ENCODE measurements at places on chromosomes 11 and 22.

GRCh38 chr11:112270551-112271180, 10.0 kb upstream of the PLET1 start:
- DNase-seq, result no peak

DNA sequence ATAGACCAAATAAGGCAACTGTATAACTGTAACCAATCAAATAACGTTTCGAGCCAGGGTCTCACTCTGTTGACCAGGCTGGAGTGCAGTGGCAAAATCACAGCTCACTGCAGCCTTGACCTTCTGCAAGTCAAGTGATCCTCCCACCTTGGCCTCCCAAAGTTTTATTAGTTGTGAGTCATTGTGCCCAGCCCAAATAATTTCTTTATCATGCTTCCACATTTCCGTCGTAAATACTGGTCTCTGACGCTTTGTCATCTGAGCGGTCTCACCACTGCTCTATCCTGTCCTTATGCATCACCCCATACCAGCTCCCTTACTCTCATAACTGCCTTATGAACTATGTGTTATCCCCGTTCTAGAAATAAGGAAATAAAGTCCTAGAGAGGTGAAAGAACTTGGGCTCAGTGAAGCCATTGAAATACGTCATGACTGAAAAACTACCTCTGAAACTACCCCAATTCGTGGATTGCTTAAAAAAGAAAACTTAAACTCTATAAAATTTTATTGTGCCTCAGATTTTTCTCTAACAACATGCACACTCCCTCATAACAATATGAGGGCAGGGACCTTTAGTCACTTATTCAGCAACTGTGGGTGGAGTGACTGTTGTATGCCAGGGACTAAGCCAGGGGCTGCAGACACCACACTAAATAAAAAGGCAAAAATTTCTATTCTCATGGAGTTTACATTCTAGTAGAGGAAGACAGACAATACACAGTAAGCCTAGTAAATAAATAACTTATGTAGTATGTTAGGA, 15.8 kb upstream of the RTN4RL2 start:
- DNase-seq, result peak; percentile 55

GRCh38 chr11:114209904-114210303, 86.3 kb upstream of the NNMT start:
- DNase-seq, result no peak

DNA sequence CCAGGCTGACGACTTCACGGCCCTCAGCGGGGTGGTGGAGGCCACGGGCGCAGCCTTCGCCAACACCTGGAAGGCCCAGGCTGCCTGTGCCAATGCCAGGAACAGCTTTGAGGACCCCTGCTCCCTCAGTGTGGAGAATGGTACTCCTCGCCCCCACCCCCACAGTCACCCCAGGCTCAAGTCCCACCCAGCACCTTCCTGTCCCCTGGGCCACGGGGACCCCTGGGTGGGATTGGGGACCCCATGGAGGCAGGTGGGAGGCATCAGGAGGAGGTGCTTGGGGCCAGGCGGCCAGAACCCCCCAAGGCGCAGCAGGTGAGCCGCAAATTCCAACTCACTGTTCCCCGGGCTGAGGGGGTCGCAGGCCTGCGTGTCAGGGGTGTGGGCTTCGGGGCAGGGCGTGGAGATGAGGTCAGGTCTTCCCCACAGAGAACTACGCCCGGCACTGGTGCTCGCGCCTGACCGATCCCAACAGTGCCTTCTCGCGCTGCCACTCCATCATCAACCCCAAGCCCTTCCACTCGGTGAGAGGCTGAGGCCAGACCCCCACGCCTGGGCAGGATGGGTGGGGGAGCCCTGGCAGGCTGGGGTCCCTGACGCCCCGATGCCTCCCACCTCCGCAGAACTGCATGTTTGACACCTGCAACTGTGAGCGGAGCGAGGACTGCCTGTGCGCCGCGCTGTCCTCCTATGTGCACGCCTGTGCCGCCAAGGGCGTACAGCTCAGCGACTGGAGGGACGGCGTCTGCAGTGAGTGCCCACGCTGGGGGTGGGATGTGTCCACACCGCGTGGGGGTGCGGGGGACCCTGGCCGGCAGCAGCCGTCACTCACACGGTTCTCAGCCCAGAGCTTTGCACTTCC, 9.4 kb downstream of the MUC5B start:
- no peak for DNase-seq

GRCh38 chr11:44557464-44557863, 8.0 kb upstream of the CD82 start:
- DNase-seq, result no peak

DNA sequence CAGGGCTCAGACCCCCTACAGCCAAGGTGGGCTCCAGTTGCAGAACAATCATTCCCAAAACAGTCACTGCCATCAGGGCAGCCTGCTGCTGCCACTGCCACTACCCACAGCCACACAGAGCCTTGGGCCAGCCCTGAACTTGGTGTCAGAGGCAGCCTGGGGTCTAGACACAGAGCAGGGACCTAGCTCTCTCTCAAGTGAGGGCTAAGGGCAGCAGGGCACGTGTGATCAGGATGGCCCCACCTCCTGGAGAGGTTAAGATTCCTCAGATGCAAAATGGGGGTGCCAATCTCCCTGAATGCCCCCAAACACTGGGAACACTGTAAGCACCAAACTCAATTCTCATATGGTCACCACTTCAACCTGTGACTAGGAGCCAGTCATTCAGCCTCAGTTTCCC, 15.6 kb downstream of the CABP7 start:
- DNase-seq, result no peak

DNA sequence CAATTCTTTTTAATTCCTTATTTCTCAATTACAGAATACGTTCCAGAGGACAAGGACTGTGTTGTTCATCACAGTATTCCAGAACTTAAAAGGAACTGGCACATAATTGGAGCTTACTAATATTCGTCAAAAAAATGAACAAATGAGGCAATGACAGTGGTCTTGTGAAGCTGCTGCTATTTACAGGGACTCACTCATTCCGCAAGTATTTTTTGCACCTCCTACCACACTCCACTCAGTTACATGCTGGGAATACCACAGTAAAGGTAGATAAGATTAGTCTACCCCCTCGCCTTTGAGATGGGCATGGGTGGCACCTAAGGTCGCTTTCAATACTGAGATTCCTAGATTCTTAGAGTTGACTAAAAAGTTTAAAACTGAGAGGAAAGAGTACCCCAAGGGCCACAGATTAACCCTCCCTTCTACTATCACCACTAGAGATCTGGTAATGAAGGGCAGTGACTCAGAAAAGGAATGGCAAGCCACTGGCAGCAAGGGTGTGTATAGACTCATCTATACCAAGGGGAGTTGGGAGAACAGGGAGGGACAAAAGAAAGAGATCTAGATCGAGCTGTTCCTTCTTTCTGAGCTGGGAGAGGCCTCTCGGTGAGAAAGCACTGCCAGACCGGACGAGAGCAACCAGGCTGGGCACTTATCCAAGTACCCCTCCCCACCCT, 85.0 kb downstream of the RPL27A start:
- peak; percentile 37 for DNase-seq

GRCh38 chr11:96222102-96222501, 120.9 kb downstream of the MAML2 start:
- DNase-seq, result no peak

DNA sequence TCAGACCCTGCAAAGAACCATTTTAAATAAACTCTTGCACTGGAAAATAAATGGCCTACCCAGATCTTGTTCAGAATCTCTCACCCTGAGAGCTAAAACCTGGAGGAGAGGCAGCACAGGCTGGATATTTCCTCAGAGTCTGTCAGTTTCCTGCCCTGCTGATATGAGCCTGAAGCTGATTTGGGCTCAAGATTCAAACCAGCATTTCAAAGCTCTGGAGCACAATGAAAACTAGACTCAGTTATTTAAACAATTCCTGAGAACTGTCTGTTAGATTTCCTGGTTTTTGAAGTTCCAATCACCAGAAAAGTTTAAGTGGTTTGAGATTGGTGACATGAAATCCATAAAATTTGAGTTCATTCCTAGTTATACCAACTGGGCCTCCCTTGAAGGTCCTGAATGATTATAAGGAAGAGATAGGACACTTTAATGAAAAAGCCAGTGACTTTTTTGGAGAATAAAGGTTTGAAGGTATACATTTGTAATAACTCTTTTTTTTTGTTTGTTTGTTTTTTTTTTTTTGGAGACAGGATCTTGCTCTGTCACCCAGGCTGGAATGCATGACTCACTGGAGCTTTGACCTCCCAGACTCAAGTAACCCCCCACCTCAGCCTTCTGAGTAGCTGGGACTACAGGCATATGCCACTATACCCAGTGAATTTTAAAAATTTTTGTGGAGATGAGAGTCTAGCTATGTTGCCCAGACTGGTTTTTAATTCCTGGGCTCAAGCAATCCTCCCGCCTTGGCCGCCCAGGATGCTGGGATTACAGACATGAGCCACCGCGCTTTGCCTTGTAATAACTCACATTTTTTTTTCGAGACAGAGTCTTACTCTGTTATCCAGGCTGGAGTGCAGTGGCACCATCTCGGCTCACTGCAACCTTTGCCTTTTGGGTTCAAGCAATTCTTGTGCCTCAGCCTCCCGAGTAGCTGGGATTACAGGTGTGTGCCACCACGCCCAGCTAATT, 8.0 kb upstream of the ESAM start:
- DNase-seq, result peak; percentile 61

GRCh38 chr22:41092023-41092817, at the start of gene EP300:
EP300 (plus strand) TSS chr22:41092592; CDS start chr22:41093005, 413 bp downstream.
- peak; percentile 69 for DNase-seq

DNA sequence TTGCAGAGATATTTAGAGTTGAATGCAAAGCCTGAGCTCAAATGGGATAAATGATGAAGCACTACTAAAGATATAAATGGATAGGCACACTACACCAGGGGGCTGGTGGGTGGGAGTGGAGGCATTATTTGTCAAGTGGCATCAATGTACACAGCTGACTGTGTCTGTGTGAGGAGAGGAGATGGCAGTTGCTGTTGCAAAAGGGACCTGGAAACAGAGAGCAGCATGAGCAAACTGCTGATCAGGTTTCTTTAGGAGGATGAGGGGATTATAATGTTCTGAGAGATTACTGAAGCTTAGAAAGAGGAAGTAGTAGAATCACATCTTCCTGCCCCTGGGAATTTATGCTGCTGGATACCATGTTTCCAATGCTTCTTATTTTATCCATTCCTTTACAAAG, 39.4 kb upstream of the LIN7C start:
- DNase-seq, result no peak

- DNase-seq, result peak; percentile 69
Measured at GRCh38 chr22:28247136-28247535, 328.1 kb upstream of the PITPNB start.

- no peak for DNase-seq
Measured at GRCh38 chr11:71164186-71164585, 88.2 kb downstream of the SHANK2 start.

- no peak for DNase-seq
Measured at GRCh38 chr11:71391796-71392195, 56.4 kb downstream of the DHCR7 start.

GRCh38 chr11:32118025-32118974, 27.4 kb downstream of the RCN1 start:
- peak; percentile 79 for DNase-seq

- no peak for DNase-seq
Measured at GRCh38 chr11:113689768-113690618, 16.1 kb downstream of the TMPRSS5 start.

DNA sequence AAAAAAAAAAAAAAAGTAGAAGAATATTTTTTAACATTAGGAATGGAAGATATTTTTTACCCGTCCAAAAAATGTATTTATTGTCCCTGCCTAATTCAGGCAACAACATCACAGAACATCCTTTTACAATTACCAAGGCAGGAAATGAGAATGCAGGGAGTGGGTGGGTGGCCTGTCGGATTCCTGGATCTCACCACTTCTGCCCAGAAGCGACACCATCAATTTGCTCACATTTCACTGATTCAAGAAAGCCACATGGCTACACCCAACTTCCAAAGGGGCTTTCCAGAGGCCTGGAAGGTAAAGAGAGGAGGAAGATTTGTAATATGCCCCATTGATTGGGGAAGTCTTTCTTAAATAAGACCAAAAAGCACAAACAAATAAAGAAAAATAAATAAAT, 93.8 kb upstream of the CLPB start:
- DNase-seq, result peak; percentile 56

GRCh38 chr22:43828725-43828997, 16.6 kb upstream of the EFCAB6 start:
- no peak for DNase-seq
